Kidney epithelial cell (primary cell): ENCODE measurements at places on chromosomes 6 and 20. TPM values are rescaled to one million over a fixed set of nuclear protein-coding genes. Genes with fewer than 3 reads are reported as not detected.

- no peak for DNase-seq
These were observed 20.5 kb downstream of the LAMA4 start for GRCh38 chr6:112233847-112234246.

DNA sequence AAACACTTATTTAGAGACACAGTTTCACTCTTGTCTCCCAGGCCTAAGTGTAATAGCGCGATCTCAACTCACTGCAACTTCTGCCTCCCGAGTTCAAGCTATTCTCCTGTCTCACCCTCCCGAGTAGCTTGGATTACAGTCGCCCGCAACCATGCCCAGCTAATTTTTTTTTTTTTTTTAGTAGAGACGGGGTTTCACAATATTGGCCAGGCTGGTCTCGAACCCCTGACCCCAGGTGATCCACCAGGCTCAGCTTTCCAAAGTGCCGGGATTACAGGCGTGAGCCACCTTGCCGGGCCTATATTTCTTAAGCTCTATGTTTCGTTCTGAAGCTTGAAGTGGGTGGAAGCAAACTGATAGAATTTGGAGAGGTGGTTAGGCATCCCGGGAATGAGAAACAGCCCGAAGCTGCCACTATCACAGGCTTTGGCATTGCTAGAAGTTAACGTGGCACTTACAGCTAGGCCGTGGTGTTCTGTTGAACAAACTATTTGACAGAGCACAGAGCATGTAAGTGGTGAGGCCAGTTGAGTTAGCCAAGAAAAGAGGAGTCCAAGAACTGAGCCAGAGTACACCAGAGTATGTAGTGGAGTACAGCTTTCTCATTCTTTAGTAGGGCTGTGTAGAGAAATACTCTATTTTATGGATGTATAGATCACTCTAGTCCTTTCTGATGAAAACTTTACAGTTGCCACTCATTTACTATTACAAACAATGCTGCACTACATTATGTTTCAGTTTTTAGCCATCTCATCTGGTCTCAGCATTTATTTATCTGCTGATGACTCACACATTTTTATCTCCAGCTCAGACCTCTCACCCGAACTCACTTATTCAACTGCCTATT is 62.0 kb upstream of the HFE start:
- DNase-seq: no peak

DNA sequence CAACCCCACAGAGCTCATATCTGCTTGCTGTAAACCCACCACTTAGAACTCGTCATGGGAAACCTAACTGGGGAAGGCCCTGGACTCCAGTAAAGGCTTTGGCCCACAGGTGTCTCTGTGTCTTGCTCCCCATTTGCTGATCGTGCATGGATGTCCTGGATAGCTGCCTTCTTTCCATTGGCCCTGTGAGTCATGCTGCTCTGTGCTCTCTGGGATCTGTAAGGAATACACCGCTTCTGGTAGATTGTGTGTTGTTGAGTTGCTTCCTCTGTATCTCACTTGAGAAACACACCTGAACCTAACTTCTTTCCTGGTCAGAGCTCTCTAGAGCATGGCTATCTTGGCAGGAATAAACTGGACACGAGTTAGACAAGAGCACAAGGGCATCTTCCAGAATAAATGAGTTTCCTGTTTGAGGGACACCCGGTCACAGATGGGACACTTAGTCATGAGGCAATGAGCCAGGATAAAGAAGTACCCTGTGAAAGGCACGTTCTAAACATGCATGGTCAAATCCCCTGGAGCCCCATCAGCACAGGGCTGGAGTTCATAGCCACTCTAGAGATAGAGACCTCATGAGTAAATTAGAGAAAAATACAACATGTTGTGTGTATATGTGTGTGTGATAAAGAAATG is 99.6 kb upstream of the TMEM170B start:
- DNase-seq: no peak

- DNase-seq: no peak
These were observed 290.4 kb downstream of the EYS start for GRCh38 chr6:65416621-65417020.

DNA sequence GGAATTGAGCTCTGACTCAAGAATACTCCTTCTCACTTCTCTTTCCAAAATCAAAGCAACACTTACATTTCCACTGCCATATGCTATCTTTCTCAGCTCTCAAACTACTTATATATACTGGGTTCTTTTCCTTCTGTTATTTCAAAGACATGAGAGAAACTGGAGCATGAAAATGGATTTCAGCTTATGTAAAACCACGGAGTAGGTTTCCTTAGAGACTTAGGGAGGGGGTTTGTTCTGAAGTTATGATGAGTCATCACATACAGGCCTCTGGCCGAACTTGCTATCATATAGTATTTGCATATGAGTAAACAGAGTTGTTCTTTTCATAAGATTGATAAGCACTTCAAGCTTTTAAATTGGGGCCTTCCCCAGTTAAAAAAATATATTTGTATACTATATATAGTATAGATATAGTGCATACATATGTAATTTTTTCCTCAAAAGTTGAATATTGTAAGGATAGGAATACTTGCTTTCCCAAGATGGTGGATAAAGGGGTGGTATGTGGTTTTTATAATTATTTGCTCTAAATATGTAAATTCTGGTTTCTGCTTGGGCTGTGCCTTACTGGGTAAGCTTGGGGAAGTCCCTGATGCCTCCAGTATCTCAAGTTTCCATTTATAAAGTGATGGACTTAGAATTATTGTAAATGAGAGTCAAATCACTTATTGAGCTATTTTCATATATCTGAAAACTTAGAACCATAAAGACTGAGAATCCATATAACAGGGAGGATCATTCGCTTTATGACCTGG is 273.9 kb downstream of the RFPL4B start:
- DNase-seq: no peak

GRCh38 chr20:40738976-40739375 is 49.9 kb upstream of the MAFB start:
- no peak for DNase-seq

The VAPB gene
- 23.1 and 24.1 TPM in 2 replicates for total RNA-seq

DNA sequence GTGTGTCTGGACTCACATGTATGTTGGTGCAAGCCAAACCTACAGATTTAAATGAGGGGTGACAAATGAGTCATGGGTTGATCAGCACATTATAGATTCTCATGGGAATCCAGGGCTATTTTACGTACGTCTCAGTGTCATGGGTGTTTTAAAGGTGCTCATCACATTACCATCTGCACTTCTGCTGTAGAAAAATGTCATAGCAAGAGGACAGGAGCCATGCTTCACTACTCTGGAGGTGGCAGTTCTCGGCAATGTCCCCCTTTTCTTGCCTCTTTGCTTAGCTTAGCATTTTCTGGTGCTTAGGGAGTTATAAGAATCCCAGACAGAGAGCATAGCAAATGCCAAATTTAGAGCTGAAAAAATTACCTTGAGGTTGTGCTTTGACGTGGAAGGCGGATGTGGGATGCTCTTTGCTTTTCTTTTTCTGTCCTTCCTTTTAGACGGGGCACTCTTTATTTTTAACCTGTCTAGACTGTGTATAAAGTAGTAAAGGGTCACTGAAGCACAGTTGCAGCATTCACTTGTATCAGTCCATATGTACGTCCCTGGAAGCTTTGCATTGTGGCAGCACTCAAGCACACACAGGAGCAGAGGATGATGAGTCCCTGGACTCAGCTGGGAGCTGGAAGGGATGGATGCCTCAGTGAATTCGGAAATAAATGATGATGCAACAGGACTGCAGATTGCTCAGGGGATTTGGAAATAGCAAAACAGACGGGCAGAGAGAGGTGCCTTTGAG is 139.7 kb downstream of the SYNDIG1 start:
- DNase-seq: no peak

DNA sequence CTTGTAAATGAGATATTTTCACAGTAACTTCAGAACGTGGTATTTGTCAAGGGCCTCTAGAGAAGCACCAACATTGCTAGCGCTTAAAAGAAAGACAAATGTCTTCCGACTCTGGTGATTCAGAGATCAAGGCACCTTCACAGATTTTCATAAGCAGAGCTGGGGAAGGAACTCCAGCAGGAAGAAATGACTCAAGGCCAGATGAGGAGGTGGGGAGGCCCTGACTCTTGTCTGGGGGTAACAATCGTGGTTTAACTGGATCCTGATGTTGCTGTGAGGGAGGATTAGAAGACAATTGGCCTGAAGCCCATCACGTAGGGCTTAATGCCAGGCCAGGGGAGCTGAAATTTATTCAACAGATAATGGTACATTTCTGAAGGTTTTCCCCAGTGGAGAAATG is 122.9 kb upstream of the QKI start:
- DNase-seq: no peak

The SLC26A8 gene
- total RNA-seq: not detected in 2 replicates

- DNase-seq: no peak
These were observed 148.0 kb downstream of the EPM2A start for GRCh38 chr6:145587334-145587733.

- DNase-seq: no peak
These were observed 6.4 kb downstream of the CASS4 start for GRCh38 chr20:56418385-56418861.

DNA sequence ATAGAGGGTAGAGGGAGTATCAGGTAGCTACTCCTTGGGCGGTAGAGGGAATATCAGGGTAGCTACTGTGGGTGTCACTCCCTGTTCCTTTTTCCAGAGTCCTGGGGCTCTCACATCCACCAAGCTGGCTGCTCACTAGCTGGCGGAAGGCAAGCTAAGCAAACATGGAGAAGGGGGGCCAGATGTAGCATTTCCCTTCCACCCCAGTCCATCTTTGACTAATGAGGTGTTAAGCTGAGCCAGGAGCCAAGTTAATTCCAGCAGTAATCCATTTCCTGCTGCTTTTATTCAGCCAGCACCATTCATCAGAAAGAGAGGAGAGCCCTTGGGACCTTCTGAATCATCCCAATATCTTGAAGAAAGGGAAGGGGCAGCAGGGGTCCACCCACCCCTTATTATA is 330.0 kb downstream of the ZFAND3 start:
- DNase-seq: no peak

GRCh38 chr6:129954749-129955431 is 63.5 kb upstream of the L3MBTL3 start:
- no peak for DNase-seq

DNA sequence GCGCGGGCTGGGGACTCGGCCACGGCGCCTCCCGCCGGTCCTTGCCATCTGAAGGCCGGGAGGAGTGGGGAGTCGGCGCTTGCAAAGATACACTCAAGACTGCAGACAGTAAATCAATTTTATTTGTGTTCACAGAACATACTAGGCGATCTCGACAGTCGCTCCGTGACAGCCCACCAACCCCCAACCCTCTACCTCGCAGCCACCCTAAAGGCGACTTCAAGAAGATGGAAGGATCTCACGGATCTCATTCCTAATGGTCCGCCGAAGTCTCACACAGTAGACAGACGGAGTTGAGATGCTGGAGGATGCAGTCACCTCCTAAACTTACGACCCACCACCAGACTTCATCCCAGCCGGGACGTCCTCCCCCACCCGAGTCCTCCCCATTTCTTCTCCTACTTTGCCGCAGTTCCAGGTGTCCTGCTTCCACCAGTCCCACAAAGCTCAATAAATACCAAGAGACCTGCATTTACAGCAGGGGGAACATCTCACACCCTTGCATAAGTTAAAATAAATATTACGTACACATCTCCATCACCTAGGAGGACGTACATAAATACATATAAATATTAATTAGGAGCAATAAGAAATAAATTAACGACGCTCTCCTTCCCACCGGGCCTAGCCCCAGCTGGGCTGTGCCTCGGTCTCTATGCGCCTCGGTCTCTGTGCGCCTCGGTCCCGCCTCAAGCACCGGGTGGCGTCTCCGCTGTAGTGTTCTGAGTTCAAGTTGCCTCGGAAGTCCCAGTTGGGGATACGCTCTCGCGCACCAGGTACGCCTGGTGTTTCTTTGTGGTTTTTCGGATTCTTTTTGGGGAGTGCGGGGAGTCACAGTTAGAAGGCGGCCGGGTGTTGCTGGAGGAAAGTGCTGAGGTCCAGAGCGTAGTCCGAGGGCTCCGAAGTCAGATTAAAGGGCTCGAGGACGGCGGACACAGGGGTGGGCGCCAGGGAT is 889 bp upstream of the FLOT1 start:
- DNase-seq: no peak

DNA sequence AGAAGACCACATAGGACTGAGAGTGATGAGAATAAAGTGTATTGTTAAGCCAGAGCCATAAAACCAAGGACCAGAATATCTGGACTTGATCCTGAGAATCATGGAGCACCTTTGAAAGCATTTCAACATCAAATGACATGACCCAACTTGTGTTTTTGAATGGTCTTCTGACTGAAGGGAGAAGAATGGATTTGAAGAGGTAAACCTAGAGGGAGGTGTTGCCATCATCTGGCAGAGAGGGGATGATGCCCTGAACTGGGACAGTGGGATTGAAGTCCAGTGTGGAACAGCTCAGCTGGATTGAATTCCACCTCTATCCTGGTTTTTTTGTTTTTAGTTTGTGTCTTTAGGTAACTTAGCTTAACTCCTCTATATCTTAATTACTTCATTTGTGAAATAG is 570.0 kb downstream of the TBC1D32 start:
- no peak for DNase-seq

The EPPIN gene
- total RNA-seq: not detected in 2 replicates

- DNase-seq: no peak
These were observed 69.8 kb downstream of the DZANK1 start for GRCh38 chr20:18397030-18397429.

The TCP11 gene
- total RNA-seq: 0.41 TPM in 1 of 2 replicates, not detected in the other

The SSTR4 gene
- total RNA-seq: not detected in 2 replicates

- no peak for DNase-seq
These were observed 225.3 kb upstream of the FOXQ1 start for GRCh38 chr6:1086446-1087153.

The ZSCAN9 gene
- total RNA-seq: 19.2 and 23.7 TPM in 2 replicates

GRCh38 chr6:48840896-48841295 is 622.2 kb downstream of the MMUT start:
- DNase-seq: no peak

- DNase-seq: peak; percentile 47
These were observed 591.4 kb downstream of the RNF144B start for GRCh38 chr6:18978337-18979128.

DNA sequence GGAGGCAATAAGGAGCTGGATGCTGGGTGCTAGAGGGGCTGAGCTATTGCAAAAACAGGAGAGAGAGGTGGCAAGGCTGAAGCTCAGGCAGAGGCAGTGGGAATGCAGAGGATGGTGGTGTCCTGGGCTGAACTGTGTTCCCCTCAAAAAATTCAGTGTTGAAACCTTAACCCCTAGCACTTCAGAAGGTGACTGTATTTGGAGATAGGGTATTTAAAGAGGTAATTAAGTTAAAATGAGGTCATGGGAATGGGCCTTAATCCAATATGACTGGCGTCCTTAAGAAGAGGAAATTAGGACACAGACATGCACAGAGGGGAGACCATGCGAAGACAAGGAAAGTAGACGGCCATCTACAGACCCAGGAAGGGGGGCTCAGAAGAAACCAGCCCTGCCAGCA is 11.5 kb upstream of the MMP9 start:
- no peak for DNase-seq

GRCh38 chr6:129251669-129252376 is 368.9 kb downstream of the LAMA2 start:
- DNase-seq: peak; percentile 21

GRCh38 chr6:156778454-156779205 is 1.5 kb downstream of the ARID1B start:
- no peak for DNase-seq
